Caco-2 (cell line): ENCODE measurements at places on chromosomes 3 and 15.

- DNase-seq: no peak
These were observed 13.7 kb downstream of the GRK7 start for GRCh38 chr3:141776885-141777284.

GRCh38 chr3:194718079-194718478, 32.4 kb downstream of the FAM43A start:
- DNase-seq: no peak

GRCh38 chr3:72186400-72186855, 401.5 kb upstream of the PROK2 start:
- no peak for DNase-seq

- DNase-seq: no peak
These were observed 100.4 kb downstream of the DAPK2 start for GRCh38 chr15:63945838-63946298.

- DNase-seq: no peak
These were observed 53.4 kb upstream of the C3orf80 start for GRCh38 chr3:160171813-160172212.

DNA sequence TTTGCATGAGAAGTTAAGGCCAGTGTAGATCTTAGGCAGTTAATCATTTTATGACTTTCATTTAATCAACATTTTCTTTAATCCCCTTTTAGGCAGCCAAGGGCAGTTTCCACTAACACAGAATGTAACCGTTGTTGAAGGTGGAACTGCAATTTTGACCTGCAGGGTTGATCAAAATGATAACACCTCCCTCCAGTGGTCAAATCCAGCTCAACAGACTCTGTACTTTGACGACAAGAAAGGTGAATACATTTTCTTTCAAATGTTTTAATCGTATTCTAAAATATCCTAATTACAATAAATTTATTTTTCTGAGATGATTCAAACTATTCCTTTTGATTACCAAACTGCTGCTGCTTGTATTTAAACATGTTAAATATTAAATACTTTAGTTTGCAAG, 843.2 kb downstream of the CADM2 start:
- no peak for DNase-seq

- DNase-seq: no peak
These were observed 669.9 kb downstream of the OTOL1 start for GRCh38 chr3:162166543-162166942.
